ENCODE measurements at places on chromosomes 6 and 20.

GRCh38 chr6:36333931-36334725, 2.6 kb downstream of the BNIP5 start:
- H3K36me3 ChIP-seq, result no peaks in the 10 kb centered on the region
- H3K4me3 ChIP-seq, result no peak overlapping the region

DNA sequence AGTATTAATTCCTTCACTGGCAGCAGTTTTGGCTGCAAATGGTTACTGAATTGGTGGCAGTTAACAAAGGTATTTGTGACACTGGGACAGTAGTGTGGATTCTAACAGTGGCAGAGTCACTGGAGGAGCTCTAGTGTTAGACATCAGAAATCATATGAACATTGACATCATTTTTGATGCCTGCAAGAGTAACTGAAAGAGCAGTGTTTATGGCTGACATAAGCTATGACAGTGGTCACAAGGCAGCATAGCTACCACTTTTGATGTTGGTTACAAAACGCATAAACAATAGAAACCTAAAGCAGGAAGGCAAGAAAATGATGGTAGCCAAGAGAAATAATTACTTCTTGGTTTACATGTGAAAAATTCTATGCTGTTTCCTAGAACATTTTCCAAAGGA, 326.7 kb upstream of the MAN1A1 start:
- no peaks in the 10 kb centered on the region for H3K36me3 ChIP-seq
- no peak overlapping the region for H3K27ac ChIP-seq
- no peak overlapping the region for H3K4me3 ChIP-seq
- no peaks in the 10 kb centered on the region for H3K4me1 ChIP-seq

- no peaks in the 10 kb centered on the region for H3K36me3 ChIP-seq
- no peak overlapping the region for H3K27ac ChIP-seq
- H3K27me3 ChIP-seq, result no peaks in the 10 kb centered on the region
- no peak for DNase-seq
These were observed 25.9 kb upstream of the AHCY start for GRCh38 chr20:34328928-34329677.

DNA sequence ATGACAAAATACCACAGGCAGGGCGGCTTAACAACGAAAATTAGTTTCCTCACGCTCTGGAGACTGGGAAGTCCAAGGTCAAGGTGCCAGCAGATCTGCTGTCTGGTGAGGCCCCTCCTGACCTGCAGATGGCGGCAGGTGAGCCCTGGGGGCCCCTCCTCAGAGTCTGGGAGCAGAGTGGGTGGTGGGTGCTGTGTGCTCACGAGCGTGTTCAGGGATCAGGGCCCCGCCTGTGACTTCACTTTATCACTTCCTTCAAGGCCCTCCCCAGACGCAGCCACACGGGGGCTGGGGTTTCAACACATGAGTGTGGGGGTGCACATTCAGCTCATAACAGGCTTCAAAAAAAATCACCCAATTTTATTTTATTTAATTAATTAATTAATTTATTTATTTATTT, 39.3 kb downstream of the SLC2A4RG start:
- DNase-seq, result no peak
- H3K4me1 ChIP-seq, result no peaks in the 10 kb centered on the region
- H3K27ac ChIP-seq, result no peak overlapping the region
- no peaks in the 10 kb centered on the region for H3K36me3 ChIP-seq

Data from RWPE2 (cell line).